ENCODE measurements at places on chromosomes 5 and 9.

DNA sequence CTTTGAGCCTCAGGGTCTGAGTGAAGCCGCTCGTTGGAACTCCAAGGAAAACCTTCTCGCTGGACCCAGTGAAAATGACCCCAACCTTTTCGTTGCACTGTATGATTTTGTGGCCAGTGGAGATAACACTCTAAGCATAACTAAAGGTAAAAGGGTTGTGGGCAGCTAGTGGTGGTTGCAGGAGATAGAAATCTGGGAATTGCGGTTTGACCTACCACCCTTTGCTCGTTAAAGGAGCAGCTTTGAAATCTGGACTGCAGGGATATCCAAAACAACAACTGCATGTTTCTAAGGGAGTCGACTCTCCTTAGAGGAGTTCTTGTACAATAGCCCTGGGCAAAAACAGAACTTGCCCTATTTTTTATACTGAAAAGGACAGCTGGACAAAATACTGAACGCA, 19.0 kb downstream of the ABL1 start:
- no peak for DNase-seq

GRCh38 chr5:133819977-133820471, 148.4 kb downstream of the C5orf15 start:
- DNase-seq, result no peak

GRCh38 chr5:13403351-13403750, 541.1 kb downstream of the DNAH5 start:
- no peak for DNase-seq

GRCh38 chr5:81208904-81209303, 24.2 kb upstream of the CKMT2 start:
- DNase-seq, result no peak

- DNase-seq, result no peak
These were observed 474.2 kb downstream of the GADD45G start for GRCh38 chr9:90078988-90079421.

DNA sequence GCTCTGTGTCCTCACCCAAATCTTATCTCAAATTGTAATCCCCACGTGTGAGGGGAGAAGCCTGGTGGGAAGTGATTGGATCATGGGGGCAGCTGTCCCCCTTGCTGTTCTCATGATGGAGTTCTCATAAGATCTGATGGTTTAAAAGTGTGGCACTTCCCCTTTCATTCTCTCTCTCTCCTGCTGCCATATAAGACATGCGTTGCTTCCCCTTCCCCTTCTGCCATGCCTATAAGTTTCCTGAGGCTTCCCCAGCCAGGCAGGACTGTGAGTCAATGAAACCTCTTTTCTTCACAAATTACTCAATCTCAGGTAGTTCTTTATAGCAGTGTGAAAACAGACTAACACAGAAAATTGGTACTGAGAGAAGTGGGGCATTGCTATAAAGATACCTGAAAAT, 107.7 kb downstream of the DMAC1 start:
- DNase-seq, result no peak

GRCh38 chr9:95010431-95010838, 283.9 kb downstream of the AOPEP start:
- DNase-seq, result no peak

DNA sequence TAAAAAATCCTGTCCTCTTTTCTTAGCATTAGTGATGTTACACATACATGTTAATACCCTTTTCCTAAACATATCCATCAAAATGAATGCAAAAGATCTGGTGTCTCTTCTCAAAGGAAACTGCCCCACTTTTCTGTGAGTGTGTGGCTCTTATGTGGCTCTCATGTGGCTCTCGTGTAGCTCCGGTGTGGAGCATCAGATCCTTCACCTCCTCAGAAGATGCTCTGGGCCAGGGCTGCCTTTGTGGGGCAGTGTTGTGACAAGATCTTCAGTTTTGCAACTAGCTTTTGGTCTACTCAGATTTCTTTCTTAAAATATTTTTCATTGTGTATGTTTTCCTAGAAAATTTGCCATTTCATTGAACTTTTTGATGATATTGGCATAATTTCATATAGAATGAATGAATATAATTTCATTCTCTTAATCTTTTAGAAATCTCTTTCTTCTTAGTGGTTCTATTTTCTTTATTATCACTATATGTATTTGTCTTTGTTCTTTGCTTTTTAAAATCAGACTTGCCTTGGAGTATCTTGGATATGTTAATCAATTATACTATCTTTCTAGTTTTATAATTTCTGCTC, 19.4 kb downstream of the GARNL3 start:
- DNase-seq, result no peak

- DNase-seq, result no peak
These were observed 52.2 kb downstream of the GARNL3 start for GRCh38 chr9:127316586-127317323.

DNA sequence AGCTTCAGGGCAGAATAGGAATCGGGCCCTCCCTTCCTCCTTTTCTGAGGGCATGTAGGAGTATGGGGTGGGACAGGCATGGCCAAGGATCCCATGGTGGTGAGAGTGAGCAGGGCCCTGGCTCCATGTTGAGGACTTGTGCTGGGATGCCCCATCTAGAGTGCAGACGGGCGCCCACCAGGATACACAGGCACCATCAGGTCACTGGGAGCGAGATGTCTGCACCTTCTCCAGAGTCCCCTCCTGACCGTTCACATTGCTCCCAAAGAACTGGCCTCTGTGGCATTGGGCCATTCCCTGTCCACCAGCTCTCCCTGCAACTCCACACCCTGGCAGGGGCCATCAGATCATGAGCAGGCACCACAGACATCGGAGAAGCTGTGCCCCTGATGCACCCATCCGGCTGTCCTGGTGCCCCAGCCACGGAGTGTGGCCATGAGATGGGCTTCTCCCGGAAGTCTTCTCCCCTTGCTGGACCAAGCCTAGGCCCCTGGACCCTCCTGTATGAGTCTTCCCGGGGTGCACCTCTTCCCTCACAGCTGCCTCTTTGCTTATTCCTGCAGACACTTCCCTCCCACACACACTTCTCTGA, 195.0 kb downstream of the IRX2 start:
- DNase-seq, result no peak

DNA sequence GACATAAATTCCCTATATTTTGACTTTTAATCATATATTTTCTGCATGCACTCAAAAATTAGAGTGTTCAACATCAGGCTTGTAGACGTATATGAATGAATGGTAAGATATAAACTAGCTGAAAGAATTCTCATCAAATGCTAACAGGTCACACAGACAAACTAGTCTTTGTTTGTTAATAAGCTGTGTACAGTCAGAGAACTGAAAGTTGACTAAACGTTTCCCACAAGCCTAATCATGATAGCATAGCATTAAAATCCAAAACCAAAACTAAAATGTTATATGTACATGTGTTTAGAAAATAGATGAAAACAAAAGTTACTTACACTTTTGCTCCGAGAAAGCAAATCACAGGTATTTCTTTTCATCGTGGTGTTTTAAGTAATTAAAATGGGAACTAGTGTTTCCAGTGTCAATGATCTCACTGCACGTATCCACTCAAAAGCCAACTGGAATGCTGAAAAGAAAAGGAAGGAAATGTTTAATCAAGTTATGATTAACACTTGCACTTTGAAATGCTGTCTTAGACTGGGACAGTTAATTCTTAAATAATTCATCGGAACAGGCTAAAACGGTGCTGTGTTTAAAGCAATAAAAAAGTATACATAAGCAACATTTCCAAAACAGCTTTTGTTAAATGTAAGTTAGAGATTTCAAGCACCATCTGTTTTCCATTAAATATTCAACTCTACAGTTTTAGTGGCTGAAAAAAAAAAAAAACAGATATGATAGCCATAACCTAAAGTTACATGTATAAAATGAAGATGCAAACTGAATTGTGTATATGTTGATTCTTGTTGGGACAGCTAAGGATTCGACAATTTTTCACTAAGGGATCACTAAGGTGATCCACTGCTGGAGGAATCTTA, 291.9 kb upstream of the PDE4D start:
- no peak for DNase-seq

DNA sequence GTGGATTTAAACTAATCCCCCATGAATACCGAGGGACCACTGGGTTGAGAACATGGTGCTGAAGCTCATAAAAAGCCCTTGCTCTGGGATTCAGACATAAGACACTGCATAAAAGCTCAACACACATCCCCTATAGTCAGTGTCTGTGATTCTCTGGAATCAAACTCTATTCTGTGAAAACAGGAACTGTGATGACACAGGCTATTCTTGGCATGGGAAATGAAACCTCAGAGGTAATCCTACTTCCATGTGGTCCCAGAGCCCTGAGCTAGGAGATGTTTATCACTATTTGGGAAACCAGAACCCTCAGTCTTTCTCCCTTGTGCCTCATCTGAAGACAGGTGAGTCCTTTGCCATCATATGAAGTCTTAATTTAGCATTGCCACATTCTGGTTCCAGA, 135.4 kb upstream of the PRSS3 start:
- DNase-seq, result no peak

- no peak for DNase-seq
These were observed 178.0 kb upstream of the PIK3R1 start for GRCh38 chr5:68037546-68037945.

GRCh38 chr9:72554221-72554641, 32.8 kb downstream of the TMC1 start:
- peak; percentile 74 for DNase-seq

DNA sequence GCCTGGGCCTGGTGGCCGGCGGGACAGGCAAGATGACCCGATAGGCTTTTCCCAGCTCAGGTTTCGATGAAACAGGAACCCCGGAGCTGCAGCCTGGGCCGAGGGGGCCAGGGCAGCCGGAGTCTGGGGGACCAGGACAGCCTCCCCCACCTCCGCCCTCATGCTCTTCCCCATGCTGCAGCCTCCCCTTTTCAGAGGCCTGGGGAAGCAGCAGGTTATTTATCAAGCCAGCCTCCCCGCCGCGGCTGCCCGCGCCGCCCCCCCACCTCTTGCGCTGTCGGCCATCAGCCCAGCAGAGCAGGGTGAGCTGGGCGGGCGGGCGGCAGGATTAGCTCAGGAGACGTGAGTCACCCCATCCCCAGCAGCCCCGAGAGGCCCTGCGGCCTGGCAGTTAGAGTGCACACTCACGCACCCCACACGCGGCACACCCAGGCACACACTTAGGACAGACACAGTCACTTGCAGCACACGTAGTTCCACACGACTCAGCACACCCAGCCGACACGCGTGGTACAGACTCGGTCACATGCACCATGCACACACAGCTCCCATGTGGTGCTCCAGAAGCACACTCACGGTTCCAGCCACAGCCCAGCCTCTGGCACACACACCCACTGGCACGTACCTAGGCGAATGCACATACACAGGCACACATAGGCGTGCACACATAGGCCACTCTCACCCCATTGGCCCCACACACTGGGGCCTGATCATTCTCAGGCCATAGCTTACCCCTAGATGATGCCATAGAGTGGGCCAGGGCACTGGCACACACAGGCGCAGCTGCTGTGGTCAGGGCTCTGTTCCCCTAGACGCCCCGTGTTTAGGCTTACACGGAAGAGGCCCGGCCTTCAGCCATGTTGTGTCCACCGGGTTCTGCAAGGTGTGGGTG, 13.0 kb downstream of the CXXC5 start:
- DNase-seq, result peak; percentile 74

GRCh38 chr5:96197347-96197746, 235.7 kb upstream of the ELL2 start:
- no peak for DNase-seq

DNA sequence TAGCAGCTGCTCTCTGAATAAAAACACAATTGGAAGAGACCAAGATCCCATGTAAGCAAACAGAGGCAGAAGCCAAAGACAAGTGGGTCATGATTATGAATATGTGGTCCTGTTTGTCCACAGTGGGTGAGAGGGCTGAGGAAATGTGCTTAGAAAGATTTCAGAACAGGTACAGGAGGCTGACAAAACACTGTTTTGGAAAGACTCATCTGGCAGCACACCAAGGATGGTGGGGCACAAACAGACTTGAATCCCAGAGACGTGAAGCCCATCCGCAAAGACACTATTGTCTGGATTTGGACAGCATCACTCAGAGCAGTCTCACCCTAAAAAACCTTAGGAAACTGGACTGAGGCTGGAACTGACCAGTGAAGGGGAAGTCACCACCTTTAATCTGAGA, 85.0 kb downstream of the ADRB2 start:
- DNase-seq, result no peak

GRCh38 chr9:108812396-108813025, 43.3 kb downstream of the ACTL7B start:
- DNase-seq, result no peak

GRCh38 chr9:115690786-115691496, 462.6 kb upstream of the PAPPA start:
- DNase-seq, result peak; percentile 93

GRCh38 chr5:137051161-137051560, 448.0 kb downstream of the SPOCK1 start:
- DNase-seq, result no peak

- no peak for DNase-seq
These were observed 7.0 kb downstream of the HNRNPAB start for GRCh38 chr5:178211095-178212048.

DNA sequence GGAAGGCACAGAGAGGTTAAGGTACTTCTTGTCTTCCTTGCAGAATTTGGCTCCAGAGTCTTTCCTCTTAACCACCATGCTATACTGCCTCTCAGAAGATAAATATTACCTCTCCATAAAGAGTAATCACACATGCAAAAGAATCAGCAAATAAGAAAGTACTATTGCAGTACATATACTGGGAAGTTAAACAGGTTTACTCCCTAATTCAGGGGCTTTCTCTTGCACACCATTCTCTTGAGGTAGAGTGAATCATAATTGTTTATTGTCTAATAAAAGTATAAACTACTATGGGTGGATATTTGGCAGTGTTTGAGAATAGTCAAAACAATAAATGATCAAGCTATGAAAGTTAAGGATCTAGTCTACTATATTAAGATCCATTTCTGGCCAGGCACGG, 40.4 kb downstream of the SPINK5 start:
- no peak for DNase-seq

DNA sequence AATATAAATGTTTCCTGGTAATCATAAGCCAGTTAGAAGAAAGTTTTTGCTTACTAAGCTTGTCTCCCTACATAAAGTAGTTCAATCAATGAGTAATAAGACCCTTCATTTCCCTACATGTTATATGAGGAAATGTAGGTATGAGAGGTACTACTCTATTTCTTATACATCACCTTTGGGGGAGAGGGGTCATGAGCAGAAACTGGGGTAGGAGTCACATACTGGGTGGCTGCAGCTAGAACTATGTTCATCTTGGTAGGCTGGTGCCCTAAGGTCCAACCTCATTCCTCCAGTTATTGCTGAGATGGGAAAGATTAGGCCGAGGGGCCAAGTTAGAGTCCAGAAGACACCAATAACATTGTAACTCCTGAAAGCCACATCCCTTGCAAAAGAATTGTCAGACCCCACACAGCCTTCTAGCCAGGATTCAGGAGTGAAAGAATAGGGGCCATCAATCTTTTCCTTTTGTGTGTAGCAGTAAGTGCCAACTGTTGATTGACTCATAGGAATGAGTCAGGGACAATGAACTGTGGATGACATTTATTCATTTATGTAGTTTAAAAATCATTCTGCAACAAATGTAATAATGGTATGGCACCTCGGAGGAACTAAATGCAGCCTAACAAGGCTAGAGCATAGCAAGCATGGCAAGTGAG, 21.6 kb upstream of the SREK1 start:
- DNase-seq, result no peak

DNA sequence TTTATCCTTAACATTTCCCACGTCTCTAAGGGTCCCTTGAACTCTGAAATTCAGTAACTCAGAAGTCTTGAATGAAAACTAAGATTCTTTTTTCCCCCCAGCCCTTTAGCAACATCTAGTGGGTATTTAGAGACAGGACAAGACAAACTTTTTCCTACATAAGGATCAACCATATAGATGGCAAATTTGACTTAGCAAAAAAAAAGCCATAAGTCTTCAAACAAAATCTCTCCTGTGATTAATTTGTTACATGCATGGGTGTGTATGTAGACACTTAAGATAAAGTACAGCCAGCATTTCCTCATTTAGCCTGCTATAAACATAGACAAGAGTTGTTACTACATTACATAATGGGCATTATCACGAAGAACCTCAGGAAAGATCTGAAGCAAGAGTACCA, 29.1 kb upstream of the ANKRD31 start:
- DNase-seq, result peak; percentile 0

Data from AG04450 (cell line).